ENCODE measurements at places on chromosomes 16 and 17.

GRCh38 chr16:15928261-15929104, 20.9 kb upstream of the ABCC1 start:
- no peak for DNase-seq

DNA sequence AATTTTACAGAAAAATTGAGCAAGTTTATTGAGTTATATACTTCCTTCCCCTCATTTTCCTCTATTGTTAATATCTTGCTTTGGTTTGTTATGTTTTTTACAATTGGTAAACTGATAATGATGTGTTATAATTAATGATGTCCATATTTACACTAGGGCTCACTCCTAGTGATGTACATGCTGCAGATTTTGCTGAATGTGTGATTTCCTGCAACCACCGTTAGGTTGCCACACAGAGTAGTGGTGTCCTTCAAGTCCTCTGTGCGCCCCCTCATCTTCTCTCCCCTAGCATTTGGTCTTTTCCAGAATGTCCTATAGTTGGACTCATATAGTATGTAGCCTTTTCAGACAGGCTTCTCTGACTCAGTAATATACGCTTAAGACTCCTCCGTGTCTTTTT, 167.5 kb downstream of the RPTOR start:
- DNase-seq, result no peak

GRCh38 chr16:81842564-81843242, 63.6 kb downstream of the PLCG2 start:
- DNase-seq, result no peak

- no peak for DNase-seq
Measured at GRCh38 chr17:2547176-2547575, 35.5 kb upstream of the METTL16 start.

DNA sequence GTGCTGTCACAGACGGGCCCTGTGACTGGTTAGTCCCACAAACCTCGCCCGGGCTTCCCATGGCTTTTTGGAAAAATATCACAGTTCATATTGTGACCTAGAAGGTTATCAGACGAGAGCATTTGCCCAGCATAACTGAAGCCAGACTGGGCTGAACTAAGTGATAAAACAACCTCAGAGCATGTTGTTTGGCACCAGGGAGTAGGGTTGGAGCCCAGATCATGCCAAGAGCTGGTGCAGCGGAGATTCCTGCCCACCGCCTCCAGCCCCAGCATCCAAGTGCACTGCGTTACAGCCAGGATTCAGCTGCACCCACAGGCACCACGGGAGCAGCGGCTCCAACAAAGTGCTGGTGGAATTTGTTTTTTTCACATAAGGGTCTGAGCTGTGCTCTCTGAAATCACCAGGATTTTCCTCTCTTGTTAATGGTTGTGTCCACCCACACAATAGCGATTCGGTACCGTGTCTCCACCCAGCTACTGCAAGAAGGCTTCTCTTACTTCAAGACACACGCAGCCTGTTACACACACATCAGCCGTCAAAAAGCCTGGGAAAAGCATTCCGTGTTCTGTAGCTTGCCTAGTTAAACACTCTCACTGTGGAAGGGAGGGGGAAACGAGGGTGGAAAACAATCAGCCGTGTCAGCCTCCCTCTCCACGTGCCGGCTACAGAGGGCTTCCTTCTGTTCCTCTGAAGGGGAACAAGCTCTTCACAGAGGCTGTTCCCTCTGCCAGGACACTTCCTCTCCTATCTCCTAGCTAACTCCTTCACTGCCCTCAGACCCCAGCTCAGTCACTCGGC, 273.8 kb downstream of the C16orf95 start:
- no peak for DNase-seq

DNA sequence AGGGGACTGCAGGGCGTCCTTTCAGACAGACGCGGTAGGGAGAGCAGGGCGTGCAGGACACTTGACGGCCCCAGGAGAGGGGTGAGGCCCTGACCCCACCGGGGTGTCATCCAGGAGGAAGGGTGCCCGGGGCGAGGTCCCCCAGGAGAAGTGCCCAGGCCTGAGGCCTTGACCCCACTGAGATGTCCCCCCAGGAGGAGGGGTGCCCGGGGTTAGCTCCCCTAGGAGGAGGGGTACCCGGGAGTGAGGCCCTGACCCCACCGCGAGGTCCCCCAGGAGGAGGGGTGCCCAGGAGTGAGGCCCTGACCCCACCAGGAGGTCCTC, 27.2 kb upstream of the METRNL start:
- no peak for DNase-seq

DNA sequence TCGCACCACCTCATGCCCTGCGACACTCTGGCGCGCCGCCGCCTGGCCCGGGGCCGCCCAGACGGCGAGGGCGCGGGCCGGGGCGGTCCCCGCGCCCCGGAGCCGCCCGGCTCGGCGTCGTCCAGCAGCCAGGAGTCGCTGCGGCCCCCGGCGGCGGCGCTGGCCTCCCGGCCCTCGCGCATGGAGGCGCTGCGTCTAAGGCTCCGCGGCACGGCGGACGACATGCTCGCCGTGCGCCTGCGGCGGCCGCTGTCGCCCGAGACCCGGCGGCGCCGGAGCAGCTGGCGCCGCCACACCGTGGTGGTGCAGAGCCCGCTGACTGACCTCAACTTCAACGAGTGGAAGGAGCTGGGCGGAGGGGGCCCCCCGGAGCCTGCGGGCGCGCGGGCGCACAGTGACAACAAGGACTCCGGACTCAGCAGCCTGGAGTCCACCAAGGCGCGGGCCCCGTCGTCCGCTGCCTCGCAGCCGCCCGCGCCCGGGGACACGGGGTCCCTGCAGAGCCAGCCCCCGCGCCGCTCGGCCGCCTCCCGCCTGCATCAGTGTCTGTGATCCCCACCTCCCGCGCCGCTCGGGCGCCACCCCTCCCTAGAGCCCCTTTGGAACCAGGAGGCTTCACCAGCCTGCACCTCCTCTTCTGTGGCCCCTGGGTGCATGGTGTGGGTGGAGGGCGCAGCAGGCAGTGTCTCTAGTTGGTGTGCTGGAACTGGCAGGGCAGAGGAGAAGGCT, 82.3 kb downstream of the ARHGAP23 start:
- DNase-seq, result no peak

DNA sequence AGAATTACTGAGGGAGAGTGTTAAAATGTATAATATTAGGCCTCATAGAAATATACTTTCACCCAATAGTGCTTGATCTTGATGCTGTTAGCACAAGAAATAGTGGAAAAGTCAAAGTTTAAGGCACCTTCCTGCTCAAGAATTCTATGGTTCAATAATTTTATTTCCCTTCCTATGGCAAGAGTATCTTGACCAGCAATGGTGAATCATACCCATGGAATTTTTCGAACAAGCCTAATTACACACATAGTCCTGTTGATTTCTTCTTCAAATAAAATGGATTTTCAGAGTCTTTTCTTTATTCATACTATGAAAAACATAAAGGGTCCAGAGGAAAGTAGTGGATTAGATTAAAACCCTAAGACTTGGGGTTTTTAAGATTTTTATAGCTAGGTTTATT, 810.6 kb downstream of the CDH11 start:
- no peak for DNase-seq

DNA sequence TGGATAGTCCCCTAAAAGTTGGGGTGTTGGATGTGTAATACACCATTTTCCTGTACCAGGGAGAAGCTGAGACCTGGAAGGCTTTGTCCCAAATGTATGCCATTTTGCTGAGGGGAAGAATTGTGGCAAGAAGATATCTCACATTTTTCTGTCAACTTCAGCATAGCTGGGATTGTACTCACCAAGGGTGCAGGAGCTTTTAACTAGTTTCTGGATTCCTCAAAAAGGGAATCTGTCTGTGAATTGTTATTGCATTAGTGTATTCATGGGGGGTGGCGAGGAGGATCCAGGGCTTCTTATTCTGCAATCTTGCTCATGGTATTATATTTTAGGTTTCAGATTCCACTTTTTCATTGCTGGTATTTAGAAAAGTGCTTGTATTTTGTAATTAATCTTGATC, 208.2 kb upstream of the MYOCD start:
- DNase-seq, result no peak

- DNase-seq, result no peak
Measured at GRCh38 chr17:58702045-58702476, 9.7 kb downstream of the RAD51C start.

DNA sequence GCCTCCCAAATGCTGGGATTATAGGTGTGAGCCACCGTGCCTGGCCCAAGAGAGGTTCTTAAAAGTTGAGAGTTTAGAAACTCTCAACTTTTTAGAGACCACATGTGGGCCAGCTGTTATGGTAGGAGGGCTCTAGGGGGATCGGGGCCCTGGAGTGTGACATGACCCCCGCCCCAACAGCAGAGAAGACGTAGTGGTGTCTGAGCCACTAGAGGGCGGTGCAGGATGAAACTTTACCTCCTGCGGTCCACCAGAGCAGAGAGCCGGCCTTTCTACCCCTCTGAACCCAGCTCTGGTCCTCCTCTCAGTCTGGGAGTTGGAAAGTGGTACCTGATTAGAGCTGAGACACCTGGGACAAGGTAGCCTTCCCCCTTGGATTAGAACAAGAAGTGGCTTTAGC, 7.4 kb downstream of the CDK5RAP3 start:
- peak; percentile 62 for DNase-seq

DNA sequence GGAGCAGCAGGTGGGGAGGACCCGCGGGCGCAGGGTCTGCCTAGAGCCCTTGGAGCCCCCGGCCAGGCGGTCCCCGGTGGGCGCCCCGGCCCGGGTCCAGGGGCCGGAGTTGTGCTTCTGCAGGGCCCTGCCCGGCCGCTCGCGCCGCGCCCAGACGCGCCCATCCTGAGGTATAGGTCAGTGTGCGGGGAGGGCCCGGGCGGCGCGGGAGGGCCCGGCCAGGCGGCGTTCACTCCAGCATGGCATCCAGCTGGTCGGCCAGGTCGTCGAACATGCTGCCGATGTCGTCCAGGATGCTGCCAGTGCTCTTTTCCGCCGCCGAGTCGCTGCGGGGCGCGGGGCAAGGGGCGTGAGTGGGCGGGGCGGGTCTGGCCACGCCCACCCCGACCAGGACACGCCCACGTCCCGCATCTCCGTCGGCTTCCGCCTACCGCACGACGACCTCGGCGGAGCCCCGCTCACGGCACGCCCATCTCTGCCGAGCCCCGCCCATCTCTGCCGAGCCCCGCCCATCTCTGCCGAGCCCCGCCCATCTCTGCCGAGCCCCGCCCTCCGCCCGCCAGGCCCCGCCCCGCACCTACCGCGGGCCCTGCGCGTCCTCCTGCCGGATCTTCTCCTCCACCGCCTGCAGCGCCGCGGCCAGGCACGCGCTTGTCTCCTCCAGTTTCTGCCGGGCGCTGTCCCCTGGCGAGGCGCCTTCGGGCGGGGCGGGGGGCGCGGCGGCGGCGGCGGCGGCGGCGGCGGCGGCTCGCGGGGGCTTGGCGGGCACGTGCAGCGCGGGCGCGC, 17.9 kb downstream of the CASKIN1 start:
- peak; percentile 52 for DNase-seq

DNA sequence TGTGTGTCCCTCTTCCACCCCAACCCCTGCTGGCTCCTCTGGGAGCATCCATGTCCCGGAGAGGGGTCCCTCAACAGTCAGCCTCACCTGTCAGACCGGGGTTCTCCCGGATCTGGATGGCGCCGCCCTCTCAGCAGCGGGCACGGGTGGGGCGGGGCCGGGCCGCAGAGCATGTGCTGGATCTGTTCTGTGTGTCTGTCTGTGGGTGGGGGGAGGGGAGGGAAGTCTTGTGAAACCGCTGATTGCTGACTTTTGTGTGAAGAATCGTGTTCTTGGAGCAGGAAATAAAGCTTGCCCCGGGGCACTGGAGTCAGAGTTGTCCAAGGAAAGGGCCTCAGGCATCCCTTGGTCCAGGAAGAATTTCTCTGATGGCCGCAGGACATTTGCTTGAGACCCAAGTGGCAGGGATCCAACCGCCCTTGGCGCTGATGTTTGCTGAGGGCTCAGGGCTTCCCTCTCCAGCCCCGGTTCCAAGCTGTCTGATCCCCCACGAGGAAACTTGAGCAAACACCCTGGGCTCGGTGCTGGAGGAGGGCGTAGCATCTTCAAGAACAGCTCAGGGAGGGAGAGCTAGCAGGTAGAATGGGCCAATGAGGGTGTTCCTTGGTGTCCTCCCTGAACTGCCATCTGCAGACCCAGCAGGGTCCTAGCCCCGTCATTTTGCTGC, 4.5 kb downstream of the NXPH3 start:
- DNase-seq, result no peak

- DNase-seq, result no peak
Measured at GRCh38 chr16:19701091-19701490, 16.9 kb downstream of the KNOP1 start.

DNA sequence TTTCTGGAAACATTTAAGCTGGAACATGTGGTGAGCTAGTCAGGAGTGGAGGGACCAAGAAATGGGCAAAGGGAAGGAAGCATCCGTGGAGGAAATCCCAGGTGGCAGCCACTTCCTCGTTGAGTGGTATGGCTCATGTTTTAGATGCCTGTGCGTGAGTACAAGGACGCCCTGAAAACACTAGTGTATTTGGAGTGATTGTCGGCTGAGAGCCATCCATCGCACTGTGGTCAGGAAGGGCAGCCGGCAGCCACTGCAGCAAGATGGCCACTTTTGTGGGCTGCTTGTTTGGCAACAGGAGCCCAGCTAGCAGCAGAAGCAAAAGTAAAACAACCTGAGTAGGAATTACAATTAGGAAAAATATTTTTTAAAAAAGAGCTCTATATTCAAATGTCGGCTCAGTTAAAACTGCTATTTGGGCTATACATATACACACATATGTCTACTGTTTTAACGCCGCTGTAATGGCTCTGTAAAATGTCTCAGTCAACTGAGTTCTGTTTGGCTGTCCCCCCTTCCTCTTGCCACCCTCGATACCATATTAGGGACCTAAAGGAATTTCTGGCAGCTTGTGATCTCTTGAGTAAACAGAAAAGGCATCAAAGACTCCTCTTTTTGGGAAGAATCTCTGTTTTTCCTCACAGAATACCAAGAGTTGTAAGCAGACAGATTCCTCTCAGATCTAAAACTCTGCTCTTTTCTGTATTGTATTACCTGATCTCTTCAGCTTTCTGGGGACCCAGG, 39.2 kb downstream of the BRD7 start:
- DNase-seq, result no peak

All from CD4-positive, alpha-beta T cell treated with Interleukin-12 subunit alpha and Interleukin-12 subunit beta, for 1 hour (primary cell).